ENCODE measurements at places on chromosomes 2 and 18.
A peak's percentile ranks its signal among the peaks of the same experiment; 100 is the strongest.

GRCh38 chr2:30306522-30306921 lies 75.2 kb downstream of the LBH start:
- DNase-seq: no peak

- no peak for DNase-seq
Observed at GRCh38 chr18:47317824-47318508, 66.5 kb upstream of the SKOR2 start.

- peak; percentile 89 for DNase-seq
Observed at GRCh38 chr2:108612514-108613183, 78.4 kb downstream of the LIMS1 start.

GRCh38 chr2:69084492-69084891 lies 71.5 kb downstream of the ANTXR1 start:
- DNase-seq: no peak

GRCh38 chr2:224401641-224402342 lies at the start of gene FAM124B:
FAM124B (minus strand) TSS chr2:224402107; CDS start chr2:224401768, 339 bp downstream.
- peak; percentile 22 for DNase-seq

DNA sequence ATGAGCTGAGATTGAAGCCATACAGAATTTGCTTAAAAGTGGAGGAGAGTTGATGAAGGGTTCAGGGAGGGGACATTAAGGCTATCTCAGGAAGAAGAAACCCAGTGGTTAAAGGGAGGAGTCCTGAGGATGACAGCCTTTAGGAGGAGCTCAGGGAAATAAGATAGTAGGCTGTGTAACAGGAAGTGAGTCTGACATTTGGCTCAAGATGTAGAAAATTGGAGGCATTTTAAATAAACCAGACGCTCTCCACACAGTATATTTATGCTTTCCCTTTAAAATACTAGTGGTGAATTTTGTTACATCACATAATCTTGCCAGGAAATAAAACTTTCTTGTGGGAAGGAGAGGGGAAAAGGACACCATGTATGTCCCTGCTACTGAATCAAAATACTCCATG lies 11.6 kb downstream of the KCNH7 start:
- DNase-seq: no peak

DNA sequence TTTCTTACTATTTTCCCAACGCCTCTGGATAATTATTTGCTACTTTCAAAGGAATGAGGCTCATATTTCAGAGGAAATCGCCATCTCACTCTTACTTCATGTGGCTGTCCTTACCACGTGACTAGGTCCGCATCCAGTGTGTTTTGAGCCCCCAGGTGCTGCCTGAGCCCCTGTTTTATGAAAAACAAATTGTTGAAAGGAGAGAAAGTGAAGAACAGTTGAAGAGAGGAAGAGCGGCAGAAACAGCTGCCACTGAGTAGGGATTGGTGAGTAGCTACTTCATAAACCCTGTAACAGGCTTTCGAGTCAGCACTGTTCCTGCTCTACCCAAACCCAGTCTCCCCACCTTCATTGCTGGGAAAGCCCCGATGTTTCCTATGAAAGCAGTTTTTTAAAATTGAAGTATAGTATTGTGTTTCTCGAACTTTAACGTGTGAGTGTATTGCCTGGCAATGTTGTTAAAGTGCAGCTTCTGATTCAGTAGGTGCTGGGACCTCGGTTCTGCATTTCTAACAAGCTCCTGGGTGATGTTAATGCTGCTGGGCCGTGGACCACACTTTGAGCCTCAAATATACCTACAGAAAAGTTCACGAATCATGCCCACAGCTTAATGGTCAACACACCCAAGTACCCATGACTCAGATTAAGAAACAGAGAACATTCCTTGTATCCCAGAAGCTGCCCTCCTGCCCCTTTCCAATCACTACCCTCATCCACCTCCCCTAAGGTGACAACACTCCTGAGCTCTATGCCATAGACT lies 39.7 kb downstream of the TMEM177 start:
- no peak for DNase-seq
